Mononuclear cell (primary cell): ENCODE measurements at places on chromosomes 1 and 21. TPM values are rescaled to one million over a fixed set of nuclear protein-coding genes. Genes with fewer than 3 reads are reported as not detected.

ANKRD34A gene
- total RNA-seq, result 0.42 TPM

MYOG gene
- total RNA-seq, result not detected

PDPN gene
- not detected for total RNA-seq

ILDR2 gene
- 1.5 TPM for total RNA-seq

COQ8A gene
- 37.2 TPM for total RNA-seq

DISP1 gene
- 0.73 TPM for total RNA-seq

CFAP141 gene
- not detected for total RNA-seq

OLFML3 gene
- total RNA-seq, result 4.1 TPM

ADAMTS1 gene
- total RNA-seq, result 2.2 TPM

KLF17 gene
- total RNA-seq, result not detected

ZNF593OS gene
- not detected for total RNA-seq

TRIM58 gene
- 15.2 TPM for total RNA-seq

LCK gene
- total RNA-seq, result 112 TPM

C1orf53 gene
- not detected for total RNA-seq
